GM13977 (cell line): ENCODE measurements at places on chromosomes 13 and 19.

- DNase-seq = no peak
Observed at GRCh38 chr19:29411113-29411581, 114.6 kb upstream of the VSTM2B start.

DNA sequence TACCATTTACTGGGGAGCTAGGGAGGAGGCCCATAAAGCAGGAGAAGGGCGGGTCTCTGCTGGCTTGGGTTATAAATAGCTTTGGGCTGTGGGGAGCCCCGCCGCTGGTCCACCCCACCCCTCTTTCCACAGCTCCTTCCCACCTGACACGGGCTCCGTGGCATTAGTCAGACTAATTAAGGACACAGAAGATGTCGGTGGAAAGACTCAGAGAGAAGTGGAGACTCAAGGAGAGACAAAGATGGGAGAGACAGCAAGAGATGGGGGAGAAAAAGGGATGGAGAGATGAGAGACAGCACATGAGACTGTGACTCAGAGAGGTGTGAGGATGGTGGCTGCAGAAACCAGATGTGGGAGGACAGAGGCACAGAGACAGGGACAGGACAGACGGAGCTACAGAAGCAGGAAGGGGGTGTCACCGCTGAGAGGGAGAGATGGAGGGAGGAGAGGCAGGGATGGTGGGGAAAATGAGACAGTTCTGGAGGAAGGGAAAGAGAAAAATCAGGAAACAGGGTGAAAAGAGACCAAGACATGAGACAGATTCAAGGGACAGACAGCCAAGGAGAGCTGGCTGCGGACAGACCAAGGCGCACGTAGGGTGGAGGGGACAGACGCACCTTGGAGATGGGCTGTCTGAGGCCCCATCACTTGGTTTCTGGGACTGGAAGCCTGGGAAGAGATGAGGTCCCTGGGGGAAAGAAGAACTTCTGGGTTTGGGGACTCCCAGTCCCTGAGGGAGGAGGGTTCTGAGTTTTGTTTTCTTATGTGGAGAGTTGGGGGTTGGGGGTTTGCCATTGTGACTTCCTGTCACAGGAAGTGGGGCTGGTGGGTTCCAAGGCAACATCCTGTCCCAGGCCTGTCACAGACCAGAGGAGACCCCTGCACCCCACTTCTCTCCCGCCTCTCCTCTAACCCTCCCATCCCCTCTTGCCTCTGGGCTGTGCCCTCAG, 4.1 kb downstream of the ARHGEF1 start:
- peak; percentile 78 for DNase-seq

DNA sequence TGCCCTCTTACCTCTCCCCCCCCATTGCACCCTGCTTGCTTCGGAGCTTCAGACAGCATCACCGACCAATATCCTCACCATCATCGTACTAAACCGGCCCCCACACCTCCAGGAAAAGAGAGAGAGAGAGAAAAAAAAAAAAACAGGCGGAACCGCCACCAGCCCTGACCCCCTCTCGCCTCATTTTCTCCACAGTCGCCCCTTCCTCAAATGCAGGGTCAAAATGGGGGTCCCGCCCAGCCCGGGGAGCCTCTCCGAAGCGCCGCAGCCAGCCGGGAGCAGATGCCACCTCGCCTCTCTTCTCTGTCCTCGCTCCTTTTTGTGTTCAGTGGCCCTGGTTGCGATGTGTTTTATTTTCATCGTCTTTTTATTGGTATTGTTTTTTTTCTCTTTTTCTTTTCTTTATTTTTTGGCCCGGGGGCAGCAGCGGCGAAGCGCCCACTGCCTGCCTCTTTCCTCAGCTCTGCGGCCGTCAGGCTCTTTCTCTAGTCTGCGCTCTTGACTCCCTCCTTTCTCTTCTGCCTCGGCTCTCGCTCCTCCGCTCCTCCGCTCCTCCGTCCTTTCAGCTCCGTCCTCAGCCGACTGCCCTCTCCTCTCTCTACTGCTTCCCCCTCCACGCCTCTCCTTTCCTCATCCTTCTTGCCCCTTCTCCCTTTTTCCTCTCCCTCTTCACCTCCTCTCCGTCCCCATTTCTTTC, 41.4 kb downstream of the DEDD2 start:
- DNase-seq = no peak

DNA sequence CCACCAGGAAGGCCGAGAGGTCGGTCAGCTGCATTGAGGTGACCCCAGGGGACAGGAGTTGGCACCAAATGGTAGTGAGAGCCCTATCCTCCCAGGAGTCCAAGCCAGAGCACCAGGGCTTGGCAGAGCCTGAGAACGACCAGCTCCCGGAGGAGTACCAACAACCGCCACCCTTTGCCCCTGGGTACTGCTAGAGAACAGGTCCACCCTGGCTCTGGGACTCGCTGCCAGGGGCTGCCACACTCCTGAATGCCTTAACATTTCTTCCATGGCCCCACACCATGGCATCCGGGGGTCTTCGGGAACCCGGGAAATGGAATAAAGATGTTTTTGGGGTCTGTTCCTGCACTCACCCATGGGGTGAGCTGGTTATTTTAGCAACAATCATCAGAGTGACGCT, 14.1 kb downstream of the HSH2D start:
- no peak for DNase-seq

GRCh38 chr13:25384758-25385410, 13.1 kb downstream of the ATP8A2 start:
- no peak for DNase-seq

GRCh38 chr13:25860862-25861261, 191.0 kb downstream of the SHISA2 start:
- no peak for DNase-seq

- DNase-seq = no peak
Observed at GRCh38 chr19:16363133-16363851, 38.7 kb downstream of the KLF2 start.

- DNase-seq = no peak
Observed at GRCh38 chr13:81540777-81541176, 1199.9 kb upstream of the SPRY2 start.

- DNase-seq = no peak
Observed at GRCh38 chr13:46817095-46817494, 20.1 kb upstream of the ESD start.
